AG04449 (cell line): ENCODE measurements at places on chromosomes 7 and 10.

- peak; percentile 52 for DNase-seq
Observed at GRCh38 chr10:119251315-119251708, 43.9 kb downstream of the GRK5 start.

DNA sequence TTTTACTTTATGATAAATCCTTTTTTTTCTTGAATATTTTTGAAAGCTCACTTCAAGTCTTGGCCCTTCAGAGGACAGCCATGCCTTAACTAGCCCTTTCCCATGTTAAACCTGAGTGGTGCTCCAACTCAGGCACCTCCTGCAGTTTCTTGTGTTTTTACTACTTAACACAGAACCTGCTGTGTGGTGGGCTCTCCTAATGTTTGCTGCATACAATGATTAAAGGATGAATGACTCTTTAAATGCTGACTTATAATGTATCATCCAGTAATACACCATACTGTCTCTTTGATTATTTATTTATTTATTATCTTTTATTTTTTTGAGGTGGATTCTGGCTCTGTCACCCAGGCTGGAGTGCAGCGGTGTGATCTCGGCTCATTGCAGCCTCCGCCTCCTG lies 179.4 kb downstream of the SEMA3E start:
- no peak for DNase-seq

- no peak for DNase-seq
Observed at GRCh38 chr7:30980194-30980593, 16.4 kb downstream of the GHRHR start.

DNA sequence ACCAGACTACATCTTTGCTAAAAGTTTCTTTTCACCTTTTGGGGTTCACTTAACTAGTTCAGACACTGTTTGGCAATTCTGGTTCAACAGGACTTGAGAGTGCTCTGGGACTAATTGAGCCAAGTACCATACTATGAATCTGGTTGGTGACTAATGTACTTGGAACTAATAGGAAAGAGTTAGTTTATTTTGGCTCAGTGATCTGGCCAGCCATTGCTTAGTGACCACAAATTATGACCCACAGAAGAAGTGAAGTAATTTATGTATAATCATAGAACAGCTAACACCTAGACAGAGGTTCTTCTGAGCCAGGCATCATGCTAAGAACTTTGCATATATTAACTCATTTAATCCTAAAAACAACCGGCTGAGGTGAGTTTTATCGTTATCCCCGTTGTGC lies 126.5 kb upstream of the JCAD start:
- DNase-seq: peak; percentile 73

DNA sequence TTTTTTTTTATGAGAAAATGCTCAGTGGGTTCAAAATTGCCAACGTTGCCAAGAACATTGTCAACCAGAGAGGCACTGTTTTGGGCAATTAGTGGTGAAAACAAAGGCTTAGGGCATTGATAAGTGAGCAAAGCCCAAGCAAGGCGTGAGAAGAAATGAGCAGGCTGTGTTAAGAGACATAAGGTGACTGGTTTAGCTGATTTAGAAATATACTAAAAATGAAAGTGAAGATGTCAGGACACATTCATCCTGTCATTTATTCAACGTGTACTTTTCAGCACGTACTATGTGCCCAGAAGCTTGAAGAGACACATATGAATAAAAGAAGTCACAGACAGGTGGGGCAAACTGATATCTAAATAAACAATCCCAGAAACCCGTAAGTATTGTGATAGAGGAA lies 31.8 kb downstream of the AOAH start:
- no peak for DNase-seq

- no peak for DNase-seq
Observed at GRCh38 chr7:16038906-16039305, 352.4 kb upstream of the MEOX2 start.

- DNase-seq: no peak
Observed at GRCh38 chr10:97081621-97082235, 104.0 kb downstream of the SLIT1 start.

DNA sequence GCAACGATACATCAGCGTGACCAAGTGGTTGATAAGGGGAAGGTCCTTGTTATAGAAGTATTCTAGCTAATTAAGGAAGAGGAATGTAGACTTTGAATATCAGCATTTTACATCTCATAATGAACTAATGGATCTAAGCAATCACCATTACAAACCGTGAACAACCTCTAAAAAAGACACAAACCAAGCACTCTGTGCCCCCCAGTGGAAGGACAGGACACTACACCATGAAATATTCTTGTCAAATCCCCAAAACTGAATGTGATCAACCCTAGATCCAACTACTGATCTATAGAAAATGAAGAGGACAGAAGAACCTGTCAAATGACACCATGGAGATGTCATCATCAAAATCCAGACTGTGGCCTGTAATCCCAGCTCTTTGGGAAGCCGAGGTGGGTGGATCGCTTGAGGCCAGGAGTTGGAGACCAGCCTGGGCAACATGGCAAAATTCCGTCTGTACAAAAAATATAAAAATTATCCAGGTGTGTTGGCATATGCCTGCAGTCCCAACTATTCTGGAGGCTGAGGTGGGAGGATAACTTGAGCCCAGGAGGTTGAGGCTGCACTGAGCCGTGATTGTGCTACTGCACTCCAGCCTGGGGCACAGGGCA lies 111.3 kb upstream of the CARD11 start:
- DNase-seq: no peak

- no peak for DNase-seq
Observed at GRCh38 chr10:94059178-94059883, 65.6 kb downstream of the PLCE1 start.

GRCh38 chr10:27104919-27105318 lies 4.6 kb upstream of the ANKRD26 start:
- DNase-seq: no peak

- DNase-seq: no peak
Observed at GRCh38 chr7:158447151-158447505, 140.5 kb downstream of the PTPRN2 start.

- DNase-seq: no peak
Observed at GRCh38 chr7:127251465-127252376, 1.0 kb downstream of the GRM8 start.

DNA sequence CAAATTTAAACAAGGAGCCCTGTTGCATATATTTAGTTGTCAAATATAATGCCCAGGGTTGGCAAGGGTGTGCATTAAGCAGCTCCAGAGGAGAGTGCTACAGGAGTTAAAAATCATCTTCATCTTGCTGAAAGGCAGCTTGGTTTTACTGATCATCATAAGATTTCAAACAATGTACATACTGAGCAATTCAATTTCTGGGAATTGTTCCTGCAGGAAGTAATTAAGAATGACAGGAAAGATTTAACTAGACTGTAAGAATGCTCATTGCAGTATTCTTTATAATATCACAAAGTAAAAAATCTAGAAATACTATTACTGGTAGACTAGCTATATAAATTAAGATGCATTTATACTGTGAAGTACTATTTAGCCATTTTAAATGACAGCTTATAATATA lies 153.6 kb downstream of the DYNC1I1 start:
- no peak for DNase-seq

- no peak for DNase-seq
Observed at GRCh38 chr10:49284356-49284755, 14.6 kb upstream of the C10orf71 start.

GRCh38 chr10:69075431-69075830 lies 12.5 kb upstream of the SRGN start:
- no peak for DNase-seq

- DNase-seq: no peak
Observed at GRCh38 chr10:54081950-54082349, 719.1 kb downstream of the PCDH15 start.

- no peak for DNase-seq
Observed at GRCh38 chr7:137977173-137977572, 24.7 kb downstream of the CREB3L2 start.

- no peak for DNase-seq
Observed at GRCh38 chr7:135269921-135270320, 36.3 kb downstream of the STRA8 start.

- no peak for DNase-seq
Observed at GRCh38 chr7:85183296-85183695, 3.6 kb downstream of the SEMA3D start.
